ENCODE measurements at places on chromosomes 1 and 21.

DNA sequence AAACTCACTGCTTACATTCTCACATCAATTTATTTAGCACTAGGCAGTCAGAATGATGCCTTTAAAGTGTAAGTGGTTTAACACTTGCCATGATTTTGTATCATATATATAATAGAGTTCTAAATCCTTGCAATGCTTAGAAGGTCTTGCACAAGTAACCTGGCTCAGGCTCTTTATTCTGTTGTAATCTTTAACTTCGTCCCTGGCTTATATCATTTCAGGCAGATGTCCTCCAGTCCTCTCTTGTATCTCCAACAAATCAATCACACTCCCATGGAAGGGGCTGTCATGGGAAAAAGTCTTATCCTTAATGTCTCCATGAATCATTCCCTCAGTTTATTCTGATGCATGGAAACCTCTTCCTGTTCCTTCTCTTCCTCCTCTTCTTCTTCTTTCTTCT, 841.6 kb upstream of the B3GALT2 start:
- H3K27ac ChIP-seq = no peak overlapping the region
- no peaks in the 10 kb centered on the region for H3K36me3 ChIP-seq
- DNase-seq = no peak
- H3K4me1 ChIP-seq = no peaks in the 10 kb centered on the region

- peak overlapping the region; percentile 42 for H3K4me3 ChIP-seq
- no peak for DNase-seq
- H3K4me1 ChIP-seq = peaks cover 10% of the 10 kb centered on the region
- peak overlapping the region; percentile 61 for H3K27ac ChIP-seq
- H3K36me3 ChIP-seq = no peaks in the 10 kb centered on the region
- H3K27me3 ChIP-seq = no peaks in the 10 kb centered on the region
Observed at GRCh38 chr21:39869141-39869818, 2.0 kb downstream of the PCP4 start.

- H3K4me1 ChIP-seq = no peaks in the 10 kb centered on the region
- H3K4me3 ChIP-seq = no peak overlapping the region
- DNase-seq = no peak
- H3K36me3 ChIP-seq = no peaks in the 10 kb centered on the region
Observed at GRCh38 chr1:184194236-184194635, 142.7 kb downstream of the TSEN15 start.

DNA sequence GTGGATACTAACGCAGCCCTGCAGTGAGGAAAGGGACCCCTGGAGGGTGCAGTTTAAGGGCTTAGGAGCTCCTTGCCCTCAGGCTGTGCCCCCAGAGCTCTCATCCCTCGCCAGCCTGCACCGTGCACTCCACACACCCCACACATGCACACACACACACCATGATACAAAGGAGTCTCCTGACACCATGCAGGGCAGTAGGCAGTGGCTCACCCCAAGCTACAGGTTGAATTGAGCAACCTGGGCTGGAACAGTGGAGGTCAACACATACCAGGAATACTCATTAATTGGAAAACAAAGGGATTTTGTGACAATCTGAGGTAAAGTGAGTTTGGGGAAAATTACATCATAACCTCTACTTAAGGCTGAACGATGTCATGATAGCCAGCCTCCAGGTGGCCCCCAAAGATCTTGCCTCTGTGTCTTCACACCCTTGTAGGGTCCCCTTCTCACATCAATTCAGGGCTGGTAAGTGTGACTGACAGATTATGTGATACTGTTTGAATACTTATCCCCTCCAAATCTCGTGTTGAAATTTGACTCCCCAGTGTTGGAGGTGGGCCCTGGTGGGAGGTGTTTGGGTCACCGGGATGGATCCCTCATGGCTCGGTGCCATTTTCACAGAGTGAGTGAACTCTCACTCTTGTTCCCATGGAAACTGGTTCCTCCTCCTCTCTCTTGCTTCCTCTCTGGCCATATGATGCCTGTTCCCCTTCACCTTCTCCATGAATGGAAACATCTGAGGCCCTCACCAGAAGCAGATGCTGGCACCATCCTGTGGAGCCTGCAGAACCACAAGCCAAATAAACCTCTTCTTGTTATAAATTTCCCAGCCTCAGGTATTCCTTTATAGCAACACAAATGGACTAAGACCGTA, 111.0 kb upstream of the RAB4A start:
- no peaks in the 10 kb centered on the region for H3K27me3 ChIP-seq
- no peaks in the 10 kb centered on the region for H3K36me3 ChIP-seq
- no peak for DNase-seq
- peaks cover 4% of the 10 kb centered on the region for H3K4me1 ChIP-seq

DNA sequence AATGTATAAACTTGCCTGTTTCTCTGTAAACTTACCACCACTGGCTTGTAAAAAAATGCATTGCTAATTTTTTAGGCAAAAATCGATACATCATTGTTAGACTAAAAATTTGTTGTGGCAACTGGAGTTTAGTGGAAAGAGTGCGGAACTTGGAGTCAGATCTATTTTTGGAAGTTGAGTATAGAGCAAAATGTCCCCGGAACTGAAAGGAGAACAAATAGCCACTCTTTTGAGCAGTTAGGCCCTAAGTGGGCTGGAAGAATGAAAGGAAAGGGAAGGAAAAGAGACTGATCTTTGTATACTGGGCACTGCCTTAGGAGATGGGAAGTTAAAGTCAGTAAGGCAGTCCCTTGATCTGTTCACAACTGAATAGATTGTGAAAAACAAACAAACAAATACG, 30.2 kb downstream of the OPTC start:
- H3K4me1 ChIP-seq = peaks cover 26% of the 10 kb centered on the region
- no peak overlapping the region for H3K4me3 ChIP-seq
- H3K27ac ChIP-seq = peak overlapping the region; percentile 22

DNA sequence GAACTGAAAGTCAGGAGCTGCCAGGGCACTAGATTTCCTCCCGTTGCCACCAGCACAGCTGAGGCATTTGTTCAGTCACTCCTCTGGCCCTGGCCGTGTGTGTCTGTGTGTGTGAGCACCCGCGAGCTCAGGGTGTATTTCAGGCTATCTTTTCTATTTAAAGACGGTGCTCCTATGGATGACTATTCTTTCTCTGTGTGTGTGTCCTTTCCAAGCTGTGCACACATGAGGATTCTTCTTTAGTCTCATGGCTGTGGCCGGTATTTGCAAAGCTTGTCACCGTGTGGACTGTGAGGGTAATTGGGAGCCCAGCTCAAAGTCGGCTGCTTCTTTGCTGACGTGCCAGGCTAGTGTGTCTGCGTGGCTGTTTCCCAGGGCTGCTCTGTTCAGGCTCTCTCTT, 3.0 kb upstream of the KCND3 start:
- H3K27ac ChIP-seq = no peak overlapping the region
- no peak overlapping the region for H3K4me3 ChIP-seq
- H3K36me3 ChIP-seq = no peaks in the 10 kb centered on the region
- no peak for DNase-seq
- H3K4me1 ChIP-seq = peaks cover 37% of the 10 kb centered on the region

GRCh38 chr1:12056331-12056841, 6.7 kb upstream of the TNFRSF8 start:
- H3K4me1 ChIP-seq = peaks cover 16% of the 10 kb centered on the region
- no peak overlapping the region for H3K4me3 ChIP-seq
- DNase-seq = no peak
- no peak overlapping the region for H3K27ac ChIP-seq
- H3K27me3 ChIP-seq = no peaks in the 10 kb centered on the region

GRCh38 chr1:23741609-23742008, 1.7 kb upstream of the ELOA start:
- no peaks in the 10 kb centered on the region for H3K36me3 ChIP-seq
- H3K4me3 ChIP-seq = no peak overlapping the region
- DNase-seq = no peak
- H3K4me1 ChIP-seq = peaks cover 25% of the 10 kb centered on the region

- no peaks in the 10 kb centered on the region for H3K36me3 ChIP-seq
- no peak for DNase-seq
- H3K4me1 ChIP-seq = no peaks in the 10 kb centered on the region
- no peaks in the 10 kb centered on the region for H3K27me3 ChIP-seq
Observed at GRCh38 chr1:77133731-77134358, 85.4 kb downstream of the PIGK start.

DNA sequence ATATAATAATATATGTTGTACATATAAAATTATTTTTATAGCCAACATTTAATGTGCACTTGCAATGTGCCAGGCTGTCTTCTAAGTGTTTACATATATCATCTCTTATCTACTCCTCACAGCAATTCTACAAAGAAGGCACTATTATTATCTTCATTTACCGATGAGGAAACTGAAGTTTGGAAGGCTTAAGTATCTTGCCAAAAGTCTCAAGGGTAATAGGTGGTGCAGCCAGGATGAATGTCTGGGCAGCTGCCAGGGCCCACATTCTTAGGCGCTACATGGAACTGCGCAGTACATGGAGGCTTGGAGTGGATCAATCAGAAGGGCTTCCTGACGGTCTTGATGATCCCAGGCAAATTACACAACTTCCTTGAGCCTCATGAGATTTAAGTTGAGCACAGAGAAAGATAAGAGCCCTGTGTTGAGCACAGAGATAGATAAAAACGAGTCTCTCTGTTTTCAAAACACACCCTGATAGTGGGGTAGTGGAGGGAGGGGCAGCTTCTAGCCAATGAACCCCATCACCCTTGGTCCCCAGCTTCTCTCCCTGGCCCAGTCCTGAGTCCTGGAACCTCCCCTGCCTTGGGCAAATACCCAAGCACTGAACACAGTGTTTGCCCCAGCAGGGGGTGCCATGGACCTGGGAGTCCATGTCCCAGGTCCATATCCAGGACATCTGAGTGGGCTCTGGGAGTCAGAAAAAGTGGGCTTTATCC, 9.2 kb downstream of the POU3F1 start:
- no peak overlapping the region for H3K27ac ChIP-seq
- H3K4me1 ChIP-seq = no peaks in the 10 kb centered on the region
- no peak overlapping the region for H3K4me3 ChIP-seq
- no peaks in the 10 kb centered on the region for H3K36me3 ChIP-seq

DNA sequence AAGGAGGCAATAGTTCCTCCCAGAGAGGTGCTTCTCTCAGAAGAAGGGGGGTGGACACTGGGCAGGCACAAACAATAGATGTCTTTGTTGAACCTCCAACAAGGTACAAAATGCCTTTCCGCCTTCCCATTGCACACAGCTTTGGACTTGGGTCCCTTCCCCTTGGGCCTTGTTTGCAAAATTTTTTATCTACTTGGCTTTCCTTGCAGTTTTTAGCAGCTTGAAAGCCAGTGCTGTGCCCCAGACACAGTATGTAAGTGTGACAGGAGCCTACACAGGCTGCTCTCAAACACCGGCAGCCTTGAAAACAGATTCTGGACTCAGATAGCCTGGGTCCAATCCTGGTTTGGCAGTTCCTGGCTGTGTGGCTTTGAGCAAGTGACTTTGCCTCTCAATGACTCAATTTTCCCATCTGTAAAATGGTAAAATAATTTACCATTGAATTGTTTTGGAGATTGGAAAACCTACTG, 43.0 kb downstream of the ELAPOR1 start:
- H3K4me1 ChIP-seq = peaks cover 5% of the 10 kb centered on the region
- H3K27ac ChIP-seq = no peak overlapping the region
- no peaks in the 10 kb centered on the region for H3K36me3 ChIP-seq
- no peaks in the 10 kb centered on the region for H3K27me3 ChIP-seq
- H3K4me3 ChIP-seq = no peak overlapping the region
